ENCODE measurements at places on chromosomes 13 and 19.

DNA sequence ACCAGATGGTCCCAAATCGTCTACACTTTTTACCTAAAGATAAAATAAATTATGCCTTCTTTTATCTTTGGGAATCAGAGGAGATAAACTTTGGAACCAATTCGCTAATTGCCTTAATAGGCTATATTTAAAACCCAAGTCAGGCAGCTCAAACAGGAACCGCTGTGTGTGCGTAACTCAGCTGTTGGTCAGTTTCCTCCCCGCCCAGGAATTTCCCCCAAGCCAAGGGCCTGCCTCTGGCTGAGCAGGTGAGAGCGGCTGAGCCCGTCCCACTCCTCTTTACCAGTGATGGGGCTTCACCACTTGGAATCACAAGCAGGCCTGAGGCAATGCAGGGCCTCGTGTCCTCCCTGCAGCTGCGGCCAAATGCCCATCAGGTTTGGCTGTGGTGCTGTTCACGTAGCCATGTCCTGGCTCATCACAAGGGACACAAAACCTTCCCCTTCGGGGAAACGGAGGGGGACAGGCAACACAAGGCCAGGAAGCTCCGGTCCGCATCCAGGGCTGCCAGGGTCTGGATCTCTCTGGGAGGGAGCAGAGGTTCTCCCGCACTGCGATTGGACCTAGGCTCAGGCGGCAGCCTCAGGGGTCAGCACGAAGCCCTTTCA, 503 bp upstream of the SLC7A9 start:
- DNase-seq, result no peak

DNA sequence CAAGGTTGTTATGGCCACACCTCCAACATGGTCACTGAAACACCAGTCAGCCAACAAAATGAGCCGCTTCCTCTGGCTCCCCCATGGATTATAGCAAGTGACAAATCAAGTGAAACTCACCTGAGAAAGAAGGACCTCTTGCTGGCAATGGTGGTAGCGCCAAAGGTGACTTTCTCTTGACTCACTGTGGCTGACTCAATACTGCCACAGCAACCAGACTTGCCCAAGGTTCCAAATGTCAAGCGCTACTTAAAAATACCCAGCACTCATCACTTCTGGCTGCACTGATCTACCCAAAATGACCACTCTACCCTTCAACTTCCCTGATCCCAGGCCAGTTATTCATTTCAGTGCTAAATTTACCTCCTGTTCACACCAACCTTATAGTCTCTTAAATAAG, 495.5 kb downstream of the FOXO1 start:
- no peak for DNase-seq

- no peak for DNase-seq
Observed at GRCh38 chr13:33208290-33209220, 77.0 kb downstream of the STARD13 start.

DNA sequence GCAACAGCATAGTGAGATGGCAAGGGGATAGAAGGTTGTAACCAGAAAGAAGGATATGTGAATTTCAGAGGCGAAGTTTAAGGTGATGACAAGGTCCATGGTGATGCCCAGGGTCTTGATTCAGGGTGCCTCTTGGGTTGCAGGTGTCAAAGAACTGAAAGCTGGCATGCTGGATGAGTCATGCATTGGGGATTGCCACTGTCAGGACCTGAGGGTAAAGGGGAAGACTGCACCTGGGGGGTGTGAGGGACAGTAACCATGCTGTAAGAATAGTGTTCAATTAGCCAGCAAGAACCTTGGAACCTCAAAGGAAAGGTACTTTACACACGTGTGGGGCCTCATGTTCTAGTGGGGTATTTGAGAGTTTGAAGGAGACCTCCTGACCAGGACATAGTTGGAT, 279.6 kb downstream of the SLC7A1 start:
- DNase-seq, result no peak

GRCh38 chr13:63843766-63844699, 2428.4 kb upstream of the PCDH20 start:
- no peak for DNase-seq

DNA sequence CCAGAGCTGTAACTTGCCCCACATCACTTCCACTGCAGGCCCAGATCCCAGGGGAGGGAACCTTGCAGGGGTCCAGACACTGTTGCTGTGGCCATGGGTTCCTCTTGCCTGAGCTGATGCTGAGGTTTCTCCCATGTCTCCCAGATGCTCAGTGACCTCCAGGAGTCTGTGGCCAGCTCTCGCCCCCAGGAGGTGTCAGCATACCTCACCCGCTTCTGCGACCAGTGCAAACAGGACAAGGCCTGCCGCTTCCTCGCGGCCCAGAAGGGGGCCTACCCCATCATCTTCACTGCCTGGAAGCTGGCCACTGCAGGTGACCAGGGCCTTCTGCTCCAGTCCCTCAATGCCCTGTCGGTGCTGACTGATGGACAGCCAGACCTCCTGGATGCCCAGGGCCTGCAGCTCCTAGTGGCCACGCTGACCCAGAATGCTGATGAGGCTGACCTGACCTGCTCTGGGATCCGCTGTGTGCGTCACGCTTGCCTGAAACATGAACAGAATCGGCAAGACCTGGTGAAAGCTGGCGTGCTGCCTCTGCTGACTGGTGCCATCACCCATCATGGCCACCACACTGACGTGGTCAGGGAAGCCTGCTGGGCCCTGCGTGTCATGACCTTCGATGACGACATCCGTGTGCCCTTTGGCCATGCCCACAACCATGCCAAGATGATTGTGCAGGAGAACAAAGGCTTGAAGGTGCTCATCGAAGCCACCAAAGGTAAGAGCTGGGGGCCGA, 12.1 kb upstream of the SLC25A42 start:
- no peak for DNase-seq

- no peak for DNase-seq
Observed at GRCh38 chr19:19546751-19547162, 8.7 kb downstream of the CILP2 start.

- no peak for DNase-seq
Observed at GRCh38 chr19:37007587-37008220, 70.5 kb upstream of the ZNF420 start.

- no peak for DNase-seq
Observed at GRCh38 chr13:113923376-113924063, 50.4 kb downstream of the C13orf46 start.

- DNase-seq, result no peak
Observed at GRCh38 chr19:16441661-16442162, 30.1 kb downstream of the EPS15L1 start.

DNA sequence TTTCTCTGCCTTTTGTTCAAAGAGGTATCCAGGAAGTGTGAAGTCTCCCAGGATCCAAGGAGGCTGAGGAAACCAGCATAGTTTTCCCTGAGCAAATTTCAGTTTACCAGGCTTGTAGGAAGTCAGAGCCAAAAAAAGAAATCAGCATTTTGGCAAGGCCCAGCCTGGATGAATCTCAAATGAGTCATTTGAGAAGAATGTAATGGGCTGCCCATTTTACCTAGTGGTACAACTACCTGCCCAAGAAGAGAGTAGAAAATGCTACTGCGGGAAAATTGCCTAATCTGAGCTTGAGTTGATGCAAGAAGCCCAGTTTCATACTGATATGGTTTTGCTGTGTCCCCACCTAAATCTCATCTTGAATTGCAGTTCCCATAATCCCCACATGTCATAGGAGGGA, 284.1 kb upstream of the ZNF507 start:
- no peak for DNase-seq

- no peak for DNase-seq
Observed at GRCh38 chr19:17296273-17296672, 7.0 kb downstream of the ABHD8 start.

GRCh38 chr13:64782466-64782865, 2447.7 kb downstream of the PCDH9 start:
- DNase-seq, result no peak

DNA sequence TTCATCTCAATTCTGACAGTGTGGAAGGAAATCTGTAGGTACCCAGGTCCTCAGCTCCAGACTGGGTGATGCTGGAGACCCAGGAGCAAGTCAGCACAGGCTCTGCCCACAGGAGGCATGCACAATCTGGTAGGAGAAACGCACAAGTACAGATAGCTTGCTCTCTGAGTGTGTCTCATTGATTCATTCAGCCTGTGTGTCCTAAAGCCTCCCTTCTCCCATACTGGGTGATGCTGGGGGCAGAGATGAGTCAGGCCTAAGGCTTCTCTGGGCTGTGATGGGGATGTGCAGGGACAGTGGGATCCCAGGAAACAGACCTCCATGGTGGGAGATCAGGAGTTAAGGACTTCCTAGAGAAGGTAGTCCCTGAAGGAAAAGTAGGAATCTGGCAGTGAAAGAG, 6.8 kb downstream of the ZNF526 start:
- no peak for DNase-seq

All from GM12892 (cell line).